HT1080 (cell line): ENCODE measurements at places on chromosomes 5 and 9. TPM values are rescaled to one million over a fixed set of nuclear protein-coding genes. Genes with fewer than 3 reads are reported as not detected.

The SEC61B gene
- 107 and 142 TPM in 2 replicates for total RNA-seq

The PCDHGB6 gene
- 0.10 and 0.20 TPM in 2 replicates for total RNA-seq

The INSYN2B gene
- 12.0 and 14.0 TPM in 2 replicates for total RNA-seq

The PFN3 gene
- total RNA-seq: not detected in 2 replicates

The ORM2 gene
- not detected in 2 replicates for total RNA-seq

The GKAP1 gene
- 1.9 and 2.0 TPM in 2 replicates for total RNA-seq

The AMBP gene
- total RNA-seq: 0.30 and 0.47 TPM in 2 replicates

The ADAMTS16 gene
- total RNA-seq: 3.9 and 4.7 TPM in 2 replicates

The SLC31A2 gene
- 8.3 and 9.4 TPM in 2 replicates for total RNA-seq

The PCDH1 gene
- total RNA-seq: 4.0 and 4.4 TPM in 2 replicates

The VCAN gene
- total RNA-seq: 7.5 and 7.8 TPM in 2 replicates

The C9orf153 gene
- total RNA-seq: 0.07 TPM in 1 of 2 replicates, not detected in the other

The TICAM2 gene
- total RNA-seq: 2.4 and 2.7 TPM in 2 replicates

The AQP3 gene
- total RNA-seq: 0.17 and 1.5 TPM in 2 replicates

The PCDHGB2 gene
- 0.69 and 0.77 TPM in 2 replicates for total RNA-seq

The CCDC180 gene
- 0.03 and 0.88 TPM in 2 replicates for total RNA-seq

The HTR1A gene
- not detected in 2 replicates for total RNA-seq

The ZBTB5 gene
- total RNA-seq: 5.1 and 5.7 TPM in 2 replicates

The CHSY3 gene
- 10.5 and 11.8 TPM in 2 replicates for total RNA-seq

The RLN2 gene
- total RNA-seq: not detected in 2 replicates

The PCDHB4 gene
- total RNA-seq: not detected in 2 replicates

The ABLIM3 gene
- total RNA-seq: 23.4 and 30.4 TPM in 2 replicates

The IFNB1 gene
- total RNA-seq: not detected in 2 replicates

The OLFM1 gene
- 0.06 TPM in 1 of 2 replicates, not detected in the other for total RNA-seq

The IRX1 gene
- 0.63 and 1.1 TPM in 2 replicates for total RNA-seq

The OTP gene
- total RNA-seq: not detected in 2 replicates

The DELE1 gene
- total RNA-seq: 55.7 and 58.9 TPM in 2 replicates

The PRLR gene
- 0.34 and 1.7 TPM in 2 replicates for total RNA-seq

The DMGDH gene
- 0.24 TPM in 1 of 2 replicates, not detected in the other for total RNA-seq

The LECT2 gene
- not detected in 2 replicates for total RNA-seq

The ARSI gene
- 0.20 and 0.82 TPM in 2 replicates for total RNA-seq

The TBC1D13 gene
- total RNA-seq: 19.2 and 23.9 TPM in 2 replicates

The PCDHA4 gene
- 0.06 and 0.07 TPM in 2 replicates for total RNA-seq

The PCYOX1L gene
- total RNA-seq: 4.8 and 4.9 TPM in 2 replicates

The BASP1 gene
- total RNA-seq: 134 and 149 TPM in 2 replicates

The TRMT10B gene
- 2.8 and 3.0 TPM in 2 replicates for total RNA-seq

The SLC6A19 gene
- total RNA-seq: not detected in 2 replicates

The RASGEF1C gene
- not detected in 2 replicates for total RNA-seq

The GABBR2 gene
- total RNA-seq: 1.9 and 3.7 TPM in 2 replicates

The LRRC70 gene
- total RNA-seq: 0.13 and 0.27 TPM in 2 replicates

The RASEF gene
- 0.14 and 0.73 TPM in 2 replicates for total RNA-seq

The TMEM171 gene
- not detected in 2 replicates for total RNA-seq

The TPM2 gene
- 405 and 411 TPM in 2 replicates for total RNA-seq

The ADAMTSL2 gene
- not detected in 2 replicates for total RNA-seq

The BHMT2 gene
- not detected in 2 replicates for total RNA-seq

The TYRP1 gene
- total RNA-seq: 0.20 and 0.74 TPM in 2 replicates

The WDR38 gene
- total RNA-seq: not detected in 2 replicates

The MYMK gene
- not detected in 2 replicates for total RNA-seq

The PROB1 gene
- 0.17 and 0.53 TPM in 2 replicates for total RNA-seq

The INSL6 gene
- not detected in 2 replicates for total RNA-seq

The LCP2 gene
- total RNA-seq: 0.50 TPM in 1 of 2 replicates, not detected in the other

The FOXD4L3 gene
- total RNA-seq: not detected in 2 replicates

The SRD5A1 gene
- total RNA-seq: 20.2 and 43.6 TPM in 2 replicates

The SLC23A1 gene
- not detected in 2 replicates for total RNA-seq

The MCIDAS gene
- 2.6 and 2.8 TPM in 2 replicates for total RNA-seq

The CNTLN gene
- total RNA-seq: 5.8 and 6.2 TPM in 2 replicates

The ARHGEF37 gene
- total RNA-seq: 0.02 and 0.03 TPM in 2 replicates

The FYB1 gene
- not detected in 2 replicates for total RNA-seq

The ADCY2 gene
- 0.35 TPM in 1 of 2 replicates, not detected in the other for total RNA-seq
